Activated naive CD4-positive, alpha-beta T cell treated with anti-CD3 and anti-CD28 coated beads, Interleukin-2, amount 50 U/mL, for 72 hours (primary cell): ENCODE measurements at places on chromosomes 11 and 22. TPM values are rescaled to one million over a fixed set of nuclear protein-coding genes. Genes with fewer than 3 reads are reported as not detected.

Gene ABCC8
- total RNA-seq, result not detected

Gene OR5B21
- 0.66 TPM for total RNA-seq

Gene BACE1-AS
- total RNA-seq, result 7.0 TPM

Gene CYP2D6
- 2.2 TPM for total RNA-seq

Gene WT1
- total RNA-seq, result not detected

Gene HBE1
- not detected for total RNA-seq

Gene SMTNL1
- total RNA-seq, result not detected

Gene SERPINH1
- 24.5 TPM for total RNA-seq

Gene KDM2A
- total RNA-seq, result 82.7 TPM

- DNase-seq, result no peak
Measured at GRCh38 chr22:37213218-37213855, 1.1 kb upstream of the SSTR3 start.

- no peak for DNase-seq
Measured at GRCh38 chr11:54930930-54931329, 224.3 kb downstream of the OR4A5 start.

DNA sequence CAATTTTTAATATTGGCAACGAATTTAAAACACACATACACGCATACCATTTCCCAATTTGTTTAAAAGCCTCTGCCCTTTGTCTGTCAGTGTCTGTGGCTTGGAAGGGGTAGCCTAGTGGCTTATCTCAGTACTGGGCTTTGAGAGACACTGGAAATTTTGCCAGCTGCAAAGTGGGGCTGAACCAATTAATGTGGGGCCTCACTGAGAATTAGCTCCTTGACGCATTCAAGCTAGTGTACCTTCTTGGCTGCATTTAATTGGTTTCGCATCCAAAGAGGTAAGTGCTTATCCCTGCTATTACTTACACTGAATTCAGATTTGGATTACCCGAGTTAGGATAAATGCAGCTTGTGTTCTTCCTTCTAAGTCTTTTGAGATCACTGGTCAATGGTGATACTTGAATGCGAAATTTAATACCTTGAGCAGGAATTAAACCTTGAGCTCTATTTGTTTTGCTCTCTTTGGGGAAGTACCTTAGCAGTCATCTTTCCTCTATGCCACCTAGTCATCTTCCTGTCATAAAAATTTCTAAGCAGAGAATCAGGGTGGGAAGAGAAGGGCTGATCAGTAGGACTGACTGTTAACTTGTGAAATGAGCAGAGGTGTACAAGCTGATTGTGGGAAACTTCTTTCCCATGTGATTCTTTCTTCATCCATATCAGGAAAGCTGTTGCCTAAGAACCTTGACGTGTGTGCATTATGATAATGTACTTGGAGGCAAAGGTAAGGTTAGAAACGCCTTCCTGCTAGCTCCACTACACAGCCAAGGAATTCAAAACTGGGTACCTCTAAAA, 187.7 kb upstream of the E2F8 start:
- no peak for DNase-seq

- no peak for DNase-seq
Measured at GRCh38 chr11:14677146-14677545, 33.5 kb downstream of the PDE3B start.

- no peak for DNase-seq
Measured at GRCh38 chr11:79229047-79229446, 211.8 kb downstream of the TENM4 start.

DNA sequence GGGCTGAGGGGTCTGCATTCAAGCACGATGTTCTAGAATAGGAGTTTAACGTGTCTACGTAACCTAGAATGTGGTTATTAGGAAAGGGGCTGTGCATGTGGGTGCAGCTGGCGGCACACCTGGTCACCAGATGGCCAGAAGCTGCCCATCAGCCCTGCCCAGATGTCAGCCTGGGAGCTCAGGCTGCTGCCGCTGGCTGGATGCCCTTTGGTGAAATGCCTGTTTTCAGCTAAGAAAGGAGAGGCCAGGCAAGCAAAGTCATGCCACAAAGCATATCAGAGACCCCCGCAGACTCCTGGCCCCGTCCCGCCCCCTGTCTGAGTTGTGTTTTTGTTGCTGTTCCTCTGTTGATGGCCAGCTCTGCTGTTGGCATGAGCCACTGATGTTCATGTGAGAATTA, 11.3 kb upstream of the ADORA2A start:
- no peak for DNase-seq

- no peak for DNase-seq
Measured at GRCh38 chr22:17334059-17334458, 35.2 kb upstream of the CECR2 start.

DNA sequence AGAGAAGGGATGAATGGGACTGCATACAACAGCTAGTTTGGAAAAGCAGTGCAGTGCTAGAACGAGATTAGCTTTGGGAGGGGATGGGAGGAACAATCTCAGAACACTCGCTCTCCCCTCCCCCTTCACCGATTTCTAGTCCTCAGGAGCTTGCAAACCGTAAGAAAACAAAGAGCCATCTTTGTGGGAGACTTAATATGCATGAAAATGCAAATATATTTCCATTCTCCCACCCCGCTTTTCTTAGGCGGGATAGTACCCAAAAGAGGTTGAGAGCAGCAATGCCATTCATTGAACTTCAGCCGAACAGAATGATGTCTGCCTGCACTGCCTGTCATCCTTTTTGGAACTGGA, 1.1 kb downstream of the SPINDOC start:
- DNase-seq, result no peak

- no peak for DNase-seq
Measured at GRCh38 chr11:75279273-75279672, 38.7 kb downstream of the TPBGL start.

- DNase-seq, result no peak
Measured at GRCh38 chr11:132962041-132962440, 570.3 kb downstream of the OPCML start.

GRCh38 chr11:67382276-67383136, 9.1 kb upstream of the CLCF1 start:
- DNase-seq, result peak; percentile 86

DNA sequence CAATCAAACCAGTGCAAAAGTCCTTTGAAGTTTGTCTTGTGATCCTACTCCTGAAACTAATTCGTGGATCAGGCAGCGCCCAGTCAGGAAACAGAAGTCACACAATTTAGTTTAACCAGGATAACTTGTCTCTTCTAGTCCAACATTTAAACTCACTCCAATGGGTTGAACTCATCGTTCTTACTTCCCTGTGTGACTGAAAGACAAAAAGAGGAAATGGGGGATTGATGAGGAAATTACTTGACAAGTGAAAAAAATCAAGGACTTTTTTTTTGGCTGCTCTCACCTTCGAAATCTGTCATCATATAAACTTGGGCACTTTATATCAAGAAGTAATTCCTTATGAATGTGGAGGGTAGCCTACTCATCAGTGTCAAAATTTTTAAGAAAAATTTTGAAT, 78.4 kb downstream of the HSD17B12 start:
- no peak for DNase-seq

GRCh38 chr11:11513422-11513821, 108.4 kb downstream of the GALNT18 start:
- DNase-seq, result no peak
